ENCODE measurements at places on chromosomes 7 and 10. TPM values are rescaled to one million over a fixed set of nuclear protein-coding genes. Genes with fewer than 3 reads are reported as not detected.

DNA sequence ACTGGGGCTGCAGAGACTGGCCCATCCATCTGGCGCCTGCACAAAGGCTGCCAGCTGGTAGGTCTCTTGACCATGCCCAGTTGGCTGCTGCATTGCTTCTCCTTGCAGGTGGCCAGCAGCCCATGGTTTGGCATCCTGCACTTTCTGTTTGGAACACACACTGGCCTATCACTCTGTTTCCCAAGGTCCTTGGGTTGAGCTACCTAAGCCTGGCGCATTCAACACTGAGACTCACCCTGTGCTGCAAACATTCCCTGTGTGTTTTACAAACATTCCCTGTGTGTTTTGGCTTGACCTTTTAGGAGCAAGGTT, 55.5 kb downstream of the TACR2 start:
- no peak for DNase-seq

PI4K2A gene
- 26.9 TPM for total RNA-seq

IMMP2L gene
- total RNA-seq, result 23.8 TPM

- peak; percentile 15 for DNase-seq
These were observed 35.0 kb downstream of the CCDC146 start for GRCh38 chr7:77157446-77157845.

IMPDH1 gene
- total RNA-seq, result 40.1 TPM
